AG20443 (cell line): ENCODE measurements at places on chromosomes 2 and 18.

- DNase-seq: no peak
These were observed 25.7 kb upstream of the B3GNT7 start for GRCh38 chr2:231369580-231370428.

GRCh38 chr2:103459283-103459682, 697.5 kb downstream of the TMEM182 start:
- DNase-seq: no peak

GRCh38 chr2:112636605-112637288, 9.0 kb upstream of the SLC20A1 start:
- no peak for DNase-seq

GRCh38 chr2:144325086-144325485, 194.8 kb downstream of the ZEB2 start:
- DNase-seq: no peak

GRCh38 chr18:58316396-58317342, 272.6 kb downstream of the NEDD4L start:
- DNase-seq: no peak

DNA sequence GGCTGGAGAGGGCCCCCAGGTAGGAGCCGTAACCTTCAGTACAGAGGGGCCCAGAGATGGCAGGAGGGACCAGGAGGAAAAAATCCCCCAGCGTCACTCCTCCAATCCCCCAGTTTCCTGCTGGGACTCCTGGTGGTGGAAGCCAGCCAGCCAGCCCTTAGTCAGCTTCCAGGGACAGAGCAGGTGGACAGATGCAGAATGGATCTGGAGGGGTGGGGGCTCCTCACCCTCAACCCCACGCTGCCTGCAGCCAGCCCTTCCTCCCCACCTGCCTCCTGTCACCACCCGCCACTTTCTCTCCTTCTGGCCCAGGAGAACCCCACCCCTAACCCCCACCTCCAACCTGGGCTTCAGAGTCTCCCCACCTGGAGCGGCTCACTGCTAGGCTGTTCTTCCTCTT, 21.1 kb downstream of the EMX1 start:
- no peak for DNase-seq

DNA sequence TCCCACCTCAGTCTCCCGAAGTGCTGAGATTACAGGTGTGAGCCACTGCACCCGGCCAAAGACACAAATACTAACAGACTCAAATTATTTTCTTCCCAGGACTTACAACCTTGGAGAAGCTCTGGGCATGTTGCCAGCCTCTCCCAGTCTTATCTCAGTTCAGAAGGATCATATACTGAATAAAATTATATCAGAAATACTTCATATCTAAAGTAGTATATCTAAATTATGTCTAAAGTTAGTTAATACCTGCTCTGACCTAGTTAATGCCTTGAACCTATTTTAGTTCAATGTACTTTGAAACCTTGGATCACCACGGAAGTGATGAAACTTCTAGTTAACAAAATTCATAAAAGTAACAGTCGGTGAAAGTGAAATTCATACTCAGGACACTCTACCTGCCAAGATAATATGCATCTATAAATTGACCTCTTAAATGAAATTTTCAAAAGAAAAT, 34.4 kb upstream of the CYBRD1 start:
- DNase-seq: no peak

DNA sequence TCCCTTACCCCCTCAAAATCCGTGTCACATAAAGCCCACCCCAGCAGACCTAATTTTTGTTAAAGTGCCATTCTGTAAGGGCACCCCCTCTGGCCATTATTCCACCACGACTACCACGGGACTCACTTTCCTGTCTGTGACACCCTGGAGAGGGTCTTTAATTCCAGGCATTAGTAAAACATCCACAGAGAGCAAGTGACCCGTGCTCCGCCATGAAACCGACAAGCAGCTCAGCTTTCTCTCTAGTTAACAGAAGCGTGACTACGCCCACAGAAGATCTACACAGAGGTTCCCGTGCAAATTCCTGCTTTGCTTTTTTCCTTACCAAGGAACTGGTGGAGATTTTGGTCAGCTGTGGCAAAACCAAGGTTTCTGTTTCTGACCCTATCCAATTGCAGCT, 4.4 kb downstream of the SIGLEC15 start:
- no peak for DNase-seq

GRCh38 chr18:48997985-48998831, 47.4 kb upstream of the SMAD7 start:
- peak; percentile 95 for DNase-seq

GRCh38 chr18:41324020-41324791, 630.8 kb upstream of the PIK3C3 start:
- no peak for DNase-seq
